Naive B cell (primary cell): ENCODE measurements at places on chromosomes 3 and 15.

GRCh38 chr3:131393051-131393450, 11.5 kb downstream of the NUDT16 start:
- no peak for DNase-seq

DNA sequence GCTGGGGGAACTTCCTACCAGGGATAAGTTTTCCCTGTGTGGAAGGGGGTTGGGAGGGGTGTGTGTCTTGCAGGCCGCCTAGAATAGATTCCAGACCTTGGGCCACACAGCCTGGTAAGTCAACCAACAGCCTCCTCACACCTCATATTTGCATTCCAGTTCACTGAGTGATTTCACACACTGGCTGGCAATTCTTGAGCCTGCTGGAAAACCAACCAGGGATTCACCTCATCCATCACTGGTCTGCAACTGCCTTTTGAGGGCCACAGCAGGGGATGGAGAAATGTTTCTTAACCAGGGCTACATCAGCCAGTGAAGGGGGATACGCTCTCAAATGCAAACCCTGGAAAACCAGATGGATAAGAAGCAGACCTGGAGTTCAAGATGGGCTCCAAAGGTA, 2.0 kb downstream of the FSTL1 start:
- DNase-seq: no peak

DNA sequence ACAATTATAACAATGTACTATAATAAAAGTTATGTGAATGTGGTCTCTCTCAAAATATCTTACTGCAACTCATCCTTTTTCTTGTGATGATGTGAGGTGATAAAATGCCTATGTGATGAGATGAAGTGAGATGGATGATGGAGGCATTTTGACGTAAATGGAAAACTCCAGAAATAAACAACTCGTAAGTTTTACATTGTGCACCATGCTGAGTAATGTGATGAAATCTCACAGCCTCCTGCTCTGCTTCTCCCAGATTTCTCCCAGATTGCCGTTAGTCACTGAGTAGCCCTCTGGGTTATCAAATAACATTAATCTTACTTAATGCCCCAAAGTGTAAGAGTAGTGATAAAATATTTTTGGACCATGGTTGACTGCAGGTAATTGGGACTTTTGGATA, 64.8 kb upstream of the SLCO2A1 start:
- no peak for DNase-seq

GRCh38 chr3:130506031-130506430, 10.9 kb upstream of the COL6A6 start:
- DNase-seq: no peak

DNA sequence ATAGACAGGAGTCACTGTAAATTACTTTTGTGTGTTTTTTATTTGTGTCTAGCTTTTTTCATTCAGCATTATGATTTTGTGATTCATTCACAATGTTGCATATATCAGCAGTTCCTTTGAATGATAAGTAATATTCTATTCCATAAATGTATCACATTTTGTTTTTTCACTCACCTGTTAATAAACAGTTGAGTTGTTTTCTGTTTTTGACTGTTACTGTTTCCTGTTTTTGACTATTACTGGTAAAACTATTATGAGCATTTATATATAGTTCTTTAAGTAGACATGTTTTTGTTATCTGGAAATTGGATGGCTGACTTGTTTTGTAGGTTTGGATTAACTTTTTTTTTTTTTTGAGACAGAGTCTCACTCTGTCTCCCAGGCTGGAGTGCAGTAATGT, 138.4 kb downstream of the RSRC1 start:
- DNase-seq: no peak

- no peak for DNase-seq
Observed at GRCh38 chr3:50156549-50157493, 1.7 kb downstream of the SEMA3F start.

- DNase-seq: no peak
Observed at GRCh38 chr15:99170476-99171065, 65.7 kb downstream of the SYNM start.

GRCh38 chr3:12302564-12302963, 13.7 kb downstream of the PPARG start:
- DNase-seq: no peak

DNA sequence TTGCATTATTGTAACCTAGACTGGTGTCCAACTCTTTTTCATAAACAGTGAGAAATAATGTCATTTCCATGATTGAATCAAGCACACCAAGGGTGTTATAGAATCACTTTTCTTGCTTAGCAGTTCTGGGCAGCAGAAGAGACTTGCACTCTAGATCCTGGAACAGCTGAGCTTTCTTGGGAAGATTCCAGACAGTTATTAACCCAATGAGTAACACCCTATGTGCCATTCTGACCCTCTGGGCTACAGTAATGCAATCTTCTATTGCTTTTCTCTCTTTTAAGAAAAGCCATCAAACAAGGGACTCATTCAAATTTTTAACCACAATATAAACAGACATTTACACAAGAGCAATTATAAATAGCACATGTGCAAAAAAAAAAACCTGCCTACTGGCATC, 39.3 kb upstream of the USP3 start:
- DNase-seq: no peak

- DNase-seq: no peak
Observed at GRCh38 chr3:177764377-177764912, 567.2 kb upstream of the TBL1XR1 start.

- no peak for DNase-seq
Observed at GRCh38 chr3:116390318-116390717, 55.0 kb downstream of the LSAMP start.

GRCh38 chr15:85618956-85619491, 175.7 kb downstream of the KLHL25 start:
- no peak for DNase-seq
